ENCODE measurements at places on chromosomes 5 and 9.

- no peak for DNase-seq
These were observed 161.5 kb downstream of the GABRB2 start for GRCh38 chr5:161385027-161385426.

DNA sequence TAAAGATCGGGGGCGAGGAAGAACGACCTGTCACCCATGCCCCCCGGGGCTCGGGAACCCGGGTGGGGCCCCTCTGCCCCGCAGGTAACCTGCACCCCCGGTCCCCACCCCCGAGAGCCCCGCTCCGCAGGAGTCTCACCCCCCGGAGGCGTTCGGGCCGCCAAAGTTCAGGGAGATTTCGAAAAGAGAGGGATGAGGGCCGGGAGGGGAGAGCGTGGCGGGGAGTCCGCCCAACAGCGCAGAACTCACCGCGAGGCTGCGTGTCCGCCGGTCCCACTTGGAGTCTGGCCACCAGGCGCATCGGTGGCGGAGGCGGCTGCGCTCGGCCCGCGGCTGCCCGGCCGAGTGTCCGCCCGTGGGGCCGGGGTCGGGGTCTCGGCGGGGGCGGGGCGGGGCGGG is at the start of gene PHF19:
PHF19 (minus strand) TSS at position 347 of the 399 bp plus-strand sequence. CDS start 2,447 bp downstream, outside the sequence.
- DNase-seq: no peak

DNA sequence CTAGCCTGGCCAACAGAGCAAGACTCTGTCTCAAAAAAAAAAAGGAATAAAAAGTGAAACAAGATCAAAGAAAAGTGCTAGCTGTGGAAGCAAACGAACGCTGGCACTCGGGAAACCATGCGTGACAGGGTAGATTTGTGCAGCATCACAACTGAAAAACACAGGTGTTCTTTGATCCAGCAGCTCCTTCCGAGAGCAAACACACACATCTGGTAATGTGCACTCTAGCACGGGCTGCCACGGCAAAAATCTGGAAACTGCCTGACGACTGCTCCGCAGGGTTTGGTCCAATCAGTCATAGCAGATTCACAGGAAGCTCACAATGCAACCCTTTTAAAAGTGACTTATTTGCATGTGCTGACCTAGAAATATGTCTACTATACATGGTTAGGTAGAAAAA is 80.0 kb downstream of the SYK start:
- DNase-seq: no peak

- no peak for DNase-seq
These were observed 528.1 kb upstream of the ST8SIA4 start for GRCh38 chr5:101431201-101431600.

DNA sequence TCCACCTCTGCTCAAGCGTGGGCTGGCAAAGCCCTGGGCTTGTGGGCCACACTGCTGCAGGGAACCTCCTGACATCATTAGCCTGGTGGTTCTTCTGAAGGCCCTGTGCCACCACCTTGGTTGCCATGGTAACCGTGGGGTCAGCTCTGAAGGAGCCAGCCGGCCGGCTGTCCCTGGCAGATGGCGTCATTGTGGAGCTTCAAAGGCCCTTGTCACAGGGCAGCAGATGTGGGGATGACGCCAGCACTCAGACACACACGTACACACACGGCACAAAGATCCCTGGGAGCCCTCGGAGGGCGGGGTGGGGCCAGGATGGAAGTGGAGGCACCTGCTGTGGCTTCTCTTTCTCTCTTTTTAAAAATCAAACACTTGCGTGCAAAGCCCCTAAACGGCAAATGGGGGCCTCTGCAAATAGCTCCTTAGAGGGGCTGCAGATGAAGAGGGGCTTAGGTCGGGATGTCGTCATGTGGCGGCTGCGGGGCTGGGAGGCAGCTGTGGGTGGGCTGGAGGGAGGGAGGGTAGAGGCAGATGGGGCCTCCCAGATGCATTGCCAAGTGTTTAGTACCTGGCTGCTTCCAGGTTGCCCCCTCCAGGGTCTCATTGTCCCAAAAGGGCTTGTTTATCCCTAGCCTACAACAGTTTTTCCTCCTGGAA is 19.5 kb upstream of the RPL26L1 start:
- DNase-seq: no peak

Data from CD8-positive, alpha-beta memory T cell (primary cell).